ENCODE measurements at places on chromosomes 4 and X. TPM values are rescaled to one million over a fixed set of nuclear protein-coding genes. Genes with fewer than 3 reads are reported as not detected.

Gene MAGEA12
- not detected for polyA plus RNA-seq

Gene SPOCK3
- polyA plus RNA-seq: 4.2 TPM

Gene ACE2
- not detected for polyA plus RNA-seq

Gene MAGIX
- 1.6 TPM for polyA plus RNA-seq

Gene LEF1
- polyA plus RNA-seq: 1.0 TPM

Gene NSUN7
- polyA plus RNA-seq: 27.3 TPM

Gene STAG2
- polyA plus RNA-seq: 80.0 TPM

Gene CWH43
- not detected for polyA plus RNA-seq

Gene RAB39B
- polyA plus RNA-seq: 6.2 TPM

Gene MAGT1
- 23.4 TPM for polyA plus RNA-seq

Gene SPATA18
- 1.5 TPM for polyA plus RNA-seq

Gene LRCH2
- polyA plus RNA-seq: 2.5 TPM

Gene IQCM
- polyA plus RNA-seq: not detected

Gene CENPI
- polyA plus RNA-seq: 5.2 TPM

Gene SOX3
- 10.3 TPM for polyA plus RNA-seq

Gene CPZ
- polyA plus RNA-seq: 29.9 TPM

Gene SORBS2
- polyA plus RNA-seq: 23.2 TPM

Gene AFM
- polyA plus RNA-seq: not detected

Gene BOD1L1
- 13.8 TPM for polyA plus RNA-seq

Gene MRFAP1L1
- 73.8 TPM for polyA plus RNA-seq

Gene MAGEE2
- polyA plus RNA-seq: 0.35 TPM

Gene FGFBP1
- 0.15 TPM for polyA plus RNA-seq

Data from GM23338 (cell line).